ENCODE measurements at places on chromosomes 3 and 15. TPM values are rescaled to one million over a fixed set of nuclear protein-coding genes. Genes with fewer than 3 reads are reported as not detected.

Gene PRR20G
- total RNA-seq: not detected

Gene CPLX3
- not detected for total RNA-seq

Gene CHDH
- total RNA-seq: 0.03 TPM

Gene CILP
- total RNA-seq: not detected

GRCh38 chr3:163306405-163306804 is 1771.9 kb downstream of the SI start:
- DNase-seq: no peak

DNA sequence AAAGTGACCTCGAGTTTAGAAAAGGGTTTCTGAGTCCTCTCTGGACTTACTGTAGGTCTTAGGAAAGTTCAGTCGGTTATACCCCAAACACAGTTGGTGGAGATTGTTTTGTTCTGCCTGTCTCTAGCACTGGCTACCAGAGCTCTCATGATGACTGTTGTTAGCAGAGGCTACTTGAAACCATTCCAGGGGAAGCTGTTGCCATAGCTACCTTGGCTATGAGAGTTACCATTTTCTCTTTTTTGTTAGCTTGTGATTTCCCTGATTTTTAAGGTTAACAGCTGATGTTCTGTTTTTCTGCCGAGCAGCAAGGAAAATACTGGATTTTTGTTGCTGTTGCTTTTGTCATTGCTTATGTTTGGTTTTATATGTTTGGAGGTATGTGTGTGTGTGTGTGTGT is 26.7 kb downstream of the ABHD2 start:
- no peak for DNase-seq

DNA sequence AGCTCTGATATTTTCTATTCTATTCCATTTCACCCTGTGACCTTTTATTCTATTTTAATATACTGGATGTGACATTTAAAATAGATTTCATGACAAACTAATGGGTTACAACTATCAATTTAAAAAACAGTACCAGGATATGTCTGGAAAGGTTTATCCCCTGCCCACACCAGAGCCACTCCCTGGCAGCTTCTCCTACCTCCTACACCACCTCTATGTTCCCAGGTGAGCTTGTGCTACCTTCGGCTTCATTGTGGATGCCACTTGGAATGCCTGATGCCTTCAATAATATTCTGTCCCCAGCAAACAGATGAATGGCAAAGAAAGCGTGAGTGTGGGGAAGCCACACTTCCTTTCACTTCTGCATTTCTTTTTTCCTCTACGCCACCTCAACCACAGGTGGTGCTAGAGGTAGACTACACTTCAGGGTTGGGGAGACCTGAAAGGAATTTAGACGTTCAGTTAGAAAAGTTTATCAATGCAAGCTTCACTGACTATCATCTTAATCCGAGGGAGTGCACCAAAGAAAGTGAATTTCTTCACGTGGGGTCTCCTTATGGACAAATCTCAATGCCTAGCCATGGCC is 213.0 kb downstream of the SSR3 start:
- no peak for DNase-seq

DNA sequence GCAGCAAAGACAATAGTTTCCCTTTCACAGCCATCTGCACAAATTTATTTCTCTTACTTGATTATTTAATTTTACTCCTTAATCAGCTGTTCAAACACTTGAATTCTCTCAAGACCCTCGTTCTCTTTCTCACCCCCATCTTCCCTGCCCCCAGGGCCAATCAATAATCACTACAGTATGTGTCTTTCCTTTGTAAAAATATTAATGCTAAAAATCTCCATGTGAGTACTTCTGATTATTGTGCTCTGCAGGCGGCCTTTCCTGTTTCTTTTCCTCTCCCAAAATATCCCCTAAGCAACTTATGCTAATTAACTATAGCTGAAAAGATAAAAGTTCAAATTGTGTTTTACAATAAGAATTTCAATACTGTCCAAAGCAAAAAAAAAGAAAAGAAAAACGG is 617.0 kb upstream of the CBLB start:
- DNase-seq: no peak

DNA sequence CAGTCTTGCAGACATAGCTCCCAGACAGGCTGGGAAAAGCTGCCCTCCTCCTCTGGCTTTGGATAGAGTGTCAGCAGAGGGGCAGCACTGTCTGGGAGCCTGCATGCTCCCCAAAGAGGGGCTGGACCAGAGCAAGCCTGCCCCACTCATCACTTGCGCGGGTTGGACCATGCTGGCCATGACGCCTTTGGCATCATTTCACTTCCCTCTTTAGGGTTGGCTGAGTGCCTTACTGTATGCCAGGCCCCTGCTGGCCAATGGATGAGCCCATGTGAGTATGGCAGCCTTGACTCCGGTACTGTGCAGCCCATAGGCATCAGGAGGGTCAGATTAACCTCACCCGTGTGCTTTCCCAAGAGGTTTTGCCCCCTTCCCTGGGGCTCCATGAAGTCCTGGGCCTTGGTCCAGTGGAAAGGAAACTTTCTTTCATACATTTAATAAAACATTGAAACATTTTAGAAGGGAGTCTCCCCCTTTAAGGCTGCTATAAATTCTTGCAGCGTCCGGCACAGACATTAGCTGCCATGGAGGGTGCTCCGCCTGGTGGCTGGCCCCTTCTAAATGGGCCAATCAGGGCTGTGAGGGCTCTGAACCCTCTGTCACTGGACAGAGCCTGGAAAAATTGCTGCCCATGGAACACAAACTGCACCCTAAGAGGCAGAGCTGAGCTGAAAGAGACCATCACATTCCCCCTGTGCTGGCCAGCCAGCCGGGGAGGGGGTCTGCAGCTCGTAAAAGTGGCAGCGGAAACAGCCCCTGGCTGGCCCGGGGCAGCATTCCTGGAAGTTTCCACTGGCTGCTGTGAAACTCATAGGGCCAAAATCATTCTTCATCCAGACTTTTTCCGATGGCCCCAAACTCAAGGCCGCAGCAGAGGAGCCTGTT is 20.8 kb upstream of the DUSP7 start:
- no peak for DNase-seq

- DNase-seq: no peak
These were observed 9.4 kb upstream of the TM6SF1 start for GRCh38 chr15:83098079-83098478.

- DNase-seq: no peak
These were observed 629.1 kb downstream of the MECOM start for GRCh38 chr3:169034401-169034800.

- peak; percentile 8 for DNase-seq
These were observed 61.4 kb downstream of the GOLIM4 start for GRCh38 chr3:168034152-168034928.

GRCh38 chr3:153978006-153978405 is 143.2 kb upstream of the ARHGEF26 start:
- DNase-seq: no peak

DNA sequence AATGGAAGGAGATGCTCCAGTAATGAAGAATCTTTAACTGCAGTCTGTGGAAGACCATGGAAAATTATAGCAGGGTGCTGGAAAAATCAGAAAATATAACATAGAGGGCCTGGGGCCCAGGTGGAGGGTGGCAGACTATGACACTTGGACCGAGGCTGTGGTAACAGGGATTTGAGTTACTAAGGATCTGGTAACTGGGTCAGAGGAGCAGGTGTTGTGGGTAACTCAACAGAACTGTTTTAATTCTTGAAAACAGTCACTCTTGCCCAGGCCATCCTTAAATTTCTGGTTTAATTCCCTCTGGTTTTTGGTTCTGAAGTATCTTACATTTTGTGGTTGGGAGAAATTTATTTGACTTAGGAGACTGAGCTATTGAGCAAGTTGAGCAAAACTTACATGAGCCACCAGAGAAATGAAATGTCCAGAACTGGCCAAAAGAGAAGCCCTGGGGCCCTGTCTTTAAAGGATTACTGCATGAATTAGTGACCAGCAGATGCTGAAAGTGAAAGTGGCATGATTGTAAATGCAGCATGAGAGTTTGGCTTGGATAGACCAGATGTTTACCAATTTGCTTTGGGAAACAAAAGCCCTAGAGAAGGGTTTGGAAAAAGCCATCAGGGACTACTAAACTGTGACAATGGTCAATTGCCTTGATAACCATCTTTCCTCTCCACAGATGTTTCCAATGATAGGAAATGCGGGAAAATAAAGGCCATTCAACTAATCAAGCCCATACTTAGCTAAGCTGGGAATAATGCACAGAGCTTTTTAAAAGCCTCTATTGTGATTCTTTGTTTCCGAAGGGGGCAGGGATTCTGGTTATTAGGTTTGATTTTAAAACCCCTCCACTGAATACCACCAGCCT is 374.9 kb upstream of the TGFBR2 start:
- no peak for DNase-seq

Measured in Caki2 (cell line).